ENCODE measurements at places on chromosomes 5 and 9.

GRCh38 chr9:33506626-33507370 lies 17.3 kb upstream of the ANKRD18B start:
- peak; percentile 51 for DNase-seq

- no peak for DNase-seq
These were observed 205.2 kb downstream of the CAAP1 start for GRCh38 chr9:26687421-26687820.

DNA sequence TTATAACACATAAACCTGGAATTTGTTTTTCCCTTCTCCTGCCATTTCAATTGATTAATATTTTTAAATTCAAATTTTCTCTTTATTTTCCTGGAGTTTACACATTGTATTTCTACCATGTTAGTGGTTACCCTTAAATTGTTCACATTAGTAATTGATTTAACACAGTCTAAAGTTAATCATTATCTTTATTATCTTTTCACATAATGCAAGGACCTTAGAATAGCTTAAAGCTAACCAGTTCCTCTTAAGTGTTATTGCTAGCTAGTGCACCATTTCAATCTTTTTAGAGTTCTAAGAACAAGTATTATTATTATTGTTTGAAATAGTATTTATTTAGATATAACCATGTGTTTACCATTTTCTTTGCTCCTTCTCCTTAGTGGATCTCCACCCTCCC lies 251.2 kb upstream of the FBXL7 start:
- DNase-seq: no peak

DNA sequence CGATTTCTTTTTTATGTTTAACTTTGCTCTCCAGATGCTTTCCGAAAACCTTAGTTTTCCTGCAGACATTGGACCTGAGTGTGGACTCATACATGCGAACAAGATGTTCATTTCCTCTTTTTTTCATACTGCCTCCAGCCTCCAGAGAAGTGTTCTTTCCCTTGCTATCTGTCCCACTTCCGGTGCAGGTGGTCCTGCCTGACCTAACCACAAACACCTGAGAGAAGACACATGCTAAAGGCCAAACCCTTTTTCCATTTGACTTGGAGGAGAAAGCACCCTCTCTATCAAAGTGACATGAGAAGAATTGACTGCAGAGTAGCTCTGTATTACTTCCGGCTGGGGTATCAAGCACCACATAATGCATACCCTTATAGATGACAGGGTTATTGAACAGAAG lies 334.0 kb downstream of the ARHGEF28 start:
- DNase-seq: no peak

DNA sequence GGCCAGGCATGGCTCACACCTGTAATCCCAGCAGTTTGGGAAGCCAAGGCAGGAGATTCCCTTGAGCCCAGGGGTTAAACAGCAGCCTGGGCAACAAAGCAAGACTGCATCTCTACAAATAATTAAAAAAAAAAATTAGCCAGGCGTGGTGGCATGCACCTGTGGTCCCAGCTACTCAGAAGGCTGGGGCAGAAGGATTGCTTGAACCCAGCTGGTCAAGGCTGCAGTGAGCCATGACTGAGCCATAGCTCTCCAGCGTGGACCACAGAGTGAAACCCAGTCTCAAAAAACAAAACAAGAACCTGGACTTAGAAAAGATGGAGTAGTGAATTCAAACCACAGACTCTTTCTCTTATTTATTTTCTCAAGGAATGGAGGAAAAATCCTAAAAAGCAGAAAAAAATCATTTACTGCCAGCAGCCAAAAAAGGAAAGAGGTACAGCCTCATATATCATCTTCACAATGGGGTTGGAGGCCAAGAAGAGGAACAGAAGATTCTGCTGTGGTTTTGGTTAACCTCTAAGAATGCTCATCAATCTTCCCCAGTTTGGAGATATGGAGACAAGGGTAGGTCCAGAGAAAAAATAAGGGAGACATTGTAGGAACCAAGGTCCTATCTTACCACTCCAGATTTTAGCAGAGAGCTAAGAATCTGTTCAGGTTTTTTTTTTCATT lies 40.0 kb upstream of the MYO10 start:
- DNase-seq: no peak

- DNase-seq: no peak
These were observed 81.6 kb upstream of the KLF4 start for GRCh38 chr9:107571148-107571547.

DNA sequence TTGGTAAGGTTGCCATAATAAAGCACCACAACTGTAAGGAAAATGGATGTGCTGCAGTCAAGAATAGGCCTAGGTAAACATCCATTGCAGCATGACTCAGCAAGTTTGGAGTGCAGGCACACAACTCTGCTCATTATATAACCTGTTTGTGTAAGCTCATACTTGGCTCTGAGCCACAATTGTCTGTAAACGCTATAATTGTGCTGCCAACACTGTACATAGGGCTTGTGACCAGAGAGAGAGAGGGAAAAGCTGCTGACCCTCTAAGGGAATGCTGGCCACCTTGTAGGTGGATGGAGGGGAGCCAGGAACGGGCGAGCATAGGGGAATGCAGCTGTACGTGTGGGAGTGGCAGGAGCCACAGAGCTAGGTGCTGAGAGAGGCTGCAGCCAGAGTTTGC lies 2186.5 kb upstream of the ACO1 start:
- DNase-seq: no peak

DNA sequence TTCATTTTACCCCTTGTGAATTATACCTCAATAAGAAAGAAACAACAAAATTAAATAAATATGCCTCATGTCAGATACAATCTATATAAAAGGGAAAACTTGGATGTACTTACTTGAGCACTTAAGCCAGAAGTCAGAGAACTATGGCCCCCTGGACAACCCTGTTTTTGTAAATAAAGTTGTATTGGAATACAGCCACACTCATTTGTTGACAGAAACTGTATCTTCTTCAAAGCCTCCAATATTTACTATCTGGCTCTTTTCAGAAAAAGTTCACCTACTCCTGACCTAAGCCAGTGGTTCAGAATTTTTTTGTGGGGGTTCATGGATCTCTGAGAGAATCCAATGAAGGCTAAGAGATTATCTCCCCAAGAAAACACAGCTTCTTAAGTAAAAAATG lies 45.3 kb upstream of the RASEF start:
- no peak for DNase-seq

DNA sequence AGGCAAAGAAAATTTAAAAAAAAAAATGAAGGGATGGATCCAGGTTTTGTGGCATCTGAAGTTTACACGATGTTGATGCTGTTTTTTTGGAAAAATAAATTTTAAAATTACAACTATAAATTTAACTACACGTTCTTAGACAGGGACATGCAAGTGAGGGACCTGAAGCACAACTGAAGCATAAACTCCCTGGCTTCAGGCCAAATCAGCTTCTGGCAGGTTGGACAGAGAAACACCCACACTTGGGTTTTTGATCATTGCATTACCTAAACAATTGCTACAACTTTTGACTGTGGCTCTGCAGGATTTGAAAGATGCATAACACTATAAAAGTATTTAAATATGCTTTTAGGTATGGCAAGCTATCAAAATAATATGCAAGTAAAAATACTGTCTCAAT lies 1318.3 kb upstream of the DMAC1 start:
- no peak for DNase-seq

- DNase-seq: peak; percentile 97
These were observed 6.1 kb downstream of the NOTCH1 start for GRCh38 chr9:136539427-136540421.

DNA sequence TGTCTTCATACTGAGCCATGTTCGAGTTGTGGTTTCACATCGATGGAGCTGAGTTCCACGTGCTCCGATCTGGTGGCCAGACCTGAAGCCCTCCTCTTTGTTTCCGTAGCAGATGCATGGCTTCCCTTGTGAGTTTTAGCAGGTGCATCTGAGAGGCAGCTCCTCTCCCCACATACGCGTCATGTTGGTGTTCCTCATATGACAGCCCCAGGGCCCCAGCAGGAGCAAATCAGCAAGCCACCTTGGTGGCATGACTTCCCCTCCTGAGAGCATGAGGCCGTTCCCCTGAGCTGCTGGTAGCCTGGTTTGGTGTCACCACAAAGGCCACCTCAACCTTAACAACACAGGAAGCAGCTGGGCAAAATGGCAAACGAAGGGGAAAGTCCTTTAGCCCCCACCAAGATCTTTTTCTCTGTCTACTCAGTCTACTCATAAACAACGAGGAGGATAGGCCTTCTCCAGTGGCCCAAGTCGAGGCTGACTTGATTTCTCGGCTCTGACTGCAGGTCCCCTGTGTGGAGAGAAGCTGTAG lies 5.9 kb downstream of the CYFIP2 start:
- DNase-seq: peak; percentile 88

DNA sequence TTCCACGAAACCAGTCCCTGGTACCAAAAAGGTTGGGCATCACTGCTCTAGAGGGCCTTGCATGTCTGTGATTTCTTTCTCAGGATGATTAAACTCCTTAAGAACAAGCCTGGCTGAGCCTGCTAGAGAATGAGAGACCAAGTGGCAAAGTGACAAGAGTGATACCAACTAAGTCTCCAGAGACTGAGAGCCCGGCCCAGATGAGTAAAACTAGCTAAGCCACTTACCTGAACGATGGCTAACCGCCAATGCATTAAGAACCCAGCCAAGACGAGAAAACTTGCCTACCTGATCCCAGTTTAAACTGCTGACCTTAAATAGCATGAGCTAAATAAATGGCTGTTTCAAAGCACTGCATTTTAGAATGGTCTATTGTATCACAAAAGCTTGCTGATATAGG lies 5.6 kb upstream of the CCDC152 start:
- no peak for DNase-seq

DNA sequence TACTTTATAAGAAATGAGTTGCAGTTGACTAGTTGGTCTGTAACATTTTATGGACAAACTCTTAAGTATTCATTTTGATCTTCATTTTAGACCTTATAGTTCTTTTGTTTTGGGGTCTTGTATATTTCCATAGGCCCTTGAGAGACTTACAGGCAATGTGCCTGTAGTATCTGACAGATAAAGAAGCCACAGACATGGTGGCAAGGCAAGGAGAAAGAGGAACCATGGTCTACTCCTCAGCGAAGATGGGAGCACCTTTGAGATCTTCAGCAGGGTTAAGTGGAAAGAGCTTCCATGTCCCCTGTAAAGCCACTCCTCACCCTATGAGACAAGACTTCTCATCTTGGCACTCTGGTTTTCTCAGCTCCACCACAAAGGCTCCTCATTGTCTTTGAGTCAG lies 56.4 kb downstream of the SH3TC2 start:
- no peak for DNase-seq

- DNase-seq: no peak
These were observed 21.4 kb downstream of the SEMA4D start for GRCh38 chr9:89476546-89476945.

- no peak for DNase-seq
These were observed 86.6 kb upstream of the SLC25A48 start for GRCh38 chr5:135747824-135748223.

- DNase-seq: no peak
These were observed 22.7 kb downstream of the WHRN start for GRCh38 chr9:114482593-114482992.

DNA sequence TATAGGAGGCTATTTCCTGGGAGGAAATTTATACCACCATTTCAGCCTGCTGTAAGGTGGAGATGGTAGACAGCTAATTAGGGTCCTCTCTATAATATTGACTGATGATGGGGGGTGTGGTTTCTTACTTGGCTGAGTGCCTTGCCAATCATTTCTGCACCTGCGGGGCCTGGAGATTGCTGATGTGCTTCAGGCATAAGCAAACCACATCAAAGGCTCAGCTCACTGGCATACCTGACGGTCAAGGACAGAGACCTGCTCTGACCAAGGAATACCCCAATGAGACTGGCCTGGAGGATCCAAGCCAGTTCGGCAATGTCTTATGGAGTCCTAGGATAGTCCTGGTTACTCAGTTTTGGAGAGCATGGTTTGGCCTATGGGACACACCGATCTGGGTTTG lies 29.5 kb downstream of the ANKH start:
- no peak for DNase-seq

- DNase-seq: no peak
These were observed 284.4 kb downstream of the DNAH5 start for GRCh38 chr5:13660072-13660471.

- no peak for DNase-seq
These were observed 119.9 kb downstream of the ZDHHC21 start for GRCh38 chr9:14573319-14573718.

DNA sequence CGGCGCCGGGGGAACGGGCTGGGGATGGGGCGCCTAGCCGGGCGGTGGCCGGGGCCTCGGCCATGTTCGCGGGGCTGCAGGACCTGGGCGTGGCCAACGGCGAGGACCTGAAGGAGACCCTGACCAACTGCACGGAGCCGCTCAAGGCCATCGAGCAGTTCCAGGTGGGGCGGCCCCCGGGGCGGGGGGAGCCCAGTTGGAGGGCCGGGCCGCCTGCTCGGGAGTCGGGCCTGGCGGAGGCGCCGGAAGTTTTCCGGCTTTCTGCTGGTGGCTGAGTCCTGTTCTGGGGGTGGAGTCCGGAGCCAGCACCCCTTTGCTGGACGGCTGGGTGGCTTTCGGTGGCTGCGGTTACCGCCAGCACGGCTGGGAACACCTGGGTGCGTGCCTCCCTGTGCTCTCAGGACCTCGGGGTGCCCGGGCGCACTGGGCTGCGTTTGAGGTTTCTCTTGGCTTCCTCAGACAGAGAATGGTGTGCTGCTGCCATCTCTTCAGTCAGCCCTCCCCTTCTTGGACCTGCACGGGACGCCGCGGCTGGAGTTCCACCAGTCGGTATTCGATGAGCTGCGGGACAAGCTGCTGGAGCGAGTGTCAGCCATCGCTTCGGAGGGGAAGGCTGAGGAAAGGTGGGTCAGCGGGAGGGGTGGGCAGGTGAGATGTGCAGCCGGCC lies 454 bp downstream of the NELFB start:
- no peak for DNase-seq

- DNase-seq: no peak
These were observed 501.3 kb upstream of the RORB start for GRCh38 chr9:73995836-73996235.

DNA sequence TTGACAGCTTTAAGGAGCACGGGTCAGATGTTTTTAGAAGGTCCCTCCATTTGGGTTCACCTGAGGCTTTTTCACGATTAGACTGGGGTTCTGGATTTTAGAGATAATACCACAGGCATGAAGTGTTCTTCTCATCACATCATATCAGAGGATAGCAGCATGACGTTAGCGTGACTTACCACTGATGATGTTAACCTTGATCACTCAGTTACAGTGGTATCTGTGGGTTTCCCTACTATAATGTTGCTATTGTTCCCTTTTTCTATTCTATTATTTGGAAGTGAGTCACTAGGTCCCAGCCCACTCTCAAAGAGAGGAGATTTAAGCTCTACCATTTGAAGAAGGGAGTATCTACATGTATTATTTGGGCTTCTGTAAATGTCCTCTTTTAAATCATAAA lies 300.0 kb downstream of the MAST4 start:
- DNase-seq: no peak

- DNase-seq: no peak
These were observed 9.8 kb upstream of the GNE start for GRCh38 chr9:36268007-36268427.

DNA sequence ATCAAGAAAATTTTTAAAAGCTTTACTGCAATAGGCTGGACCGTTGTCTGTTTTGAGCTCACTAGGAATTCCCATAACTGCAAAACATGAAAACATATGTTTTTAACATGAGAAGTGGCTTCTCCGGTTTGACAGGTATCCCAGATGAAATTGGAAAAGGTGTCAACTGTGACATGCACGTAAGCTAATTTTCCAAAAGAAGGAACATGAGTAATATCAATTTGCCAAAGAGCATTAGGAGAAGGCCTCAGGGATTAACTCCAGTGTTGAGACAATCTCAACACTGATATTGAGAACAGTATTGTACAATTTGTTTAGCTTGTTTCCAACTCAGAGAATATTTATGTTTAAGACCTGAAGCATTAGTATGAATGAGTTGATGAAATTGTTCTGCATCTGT lies 215.5 kb upstream of the KCNN2 start:
- no peak for DNase-seq
